ENCODE measurements at places on chromosomes 3 and 15.

DNA sequence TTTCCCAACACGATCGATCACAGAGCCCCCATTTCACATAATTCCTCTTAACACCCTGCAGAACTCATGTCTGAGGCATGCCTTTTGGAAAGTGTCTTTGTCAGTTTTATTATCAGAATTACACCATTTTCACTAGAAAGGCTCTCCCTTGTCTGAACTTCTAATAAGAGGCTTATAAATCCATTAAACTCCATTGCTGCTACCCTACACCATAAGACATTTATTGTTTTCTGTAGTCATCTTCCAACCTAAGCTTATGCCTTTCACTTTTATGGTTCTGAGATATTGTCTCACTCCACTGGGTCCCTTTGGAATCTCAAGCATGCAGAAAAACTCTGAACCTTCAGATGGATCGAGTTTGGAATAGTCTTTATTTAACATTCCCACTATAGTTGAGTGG is 50.2 kb upstream of the TPM1 start:
- no peak for DNase-seq

DNA sequence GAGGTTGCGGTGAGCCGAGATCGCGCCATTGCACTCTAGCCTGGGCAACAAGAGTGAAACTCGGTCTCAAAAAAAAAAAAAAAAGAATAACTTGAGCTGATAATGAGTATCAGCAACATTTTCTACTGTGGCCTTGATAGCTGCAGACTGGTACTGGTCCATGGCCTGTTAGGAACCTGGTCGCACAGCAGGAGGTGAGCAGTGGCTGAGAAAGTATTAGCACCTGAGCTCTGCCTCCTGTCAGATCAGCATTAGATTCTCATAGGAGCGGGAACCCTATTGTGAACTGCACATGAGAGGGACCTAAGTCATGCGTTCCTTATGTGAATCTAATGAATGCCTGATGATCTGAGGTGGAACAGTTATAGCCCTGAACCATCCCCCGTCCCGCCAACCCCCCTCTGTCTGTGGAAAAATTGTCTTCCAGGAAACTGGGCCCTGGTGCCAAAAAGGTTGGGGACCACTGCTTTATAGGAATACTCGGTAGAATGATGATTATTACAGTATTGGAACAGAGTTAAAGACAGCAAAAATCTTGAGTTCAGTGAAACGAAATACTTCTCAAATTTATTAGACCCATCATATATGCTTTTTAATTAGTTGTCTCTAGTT is 126.0 kb downstream of the ZNF609 start:
- no peak for DNase-seq

- peak; percentile 22 for DNase-seq
Measured at GRCh38 chr15:25859838-25860645, 3.1 kb downstream of the ATP10A start.

- no peak for DNase-seq
Measured at GRCh38 chr3:45343947-45344346, 44.4 kb upstream of the LARS2 start.

DNA sequence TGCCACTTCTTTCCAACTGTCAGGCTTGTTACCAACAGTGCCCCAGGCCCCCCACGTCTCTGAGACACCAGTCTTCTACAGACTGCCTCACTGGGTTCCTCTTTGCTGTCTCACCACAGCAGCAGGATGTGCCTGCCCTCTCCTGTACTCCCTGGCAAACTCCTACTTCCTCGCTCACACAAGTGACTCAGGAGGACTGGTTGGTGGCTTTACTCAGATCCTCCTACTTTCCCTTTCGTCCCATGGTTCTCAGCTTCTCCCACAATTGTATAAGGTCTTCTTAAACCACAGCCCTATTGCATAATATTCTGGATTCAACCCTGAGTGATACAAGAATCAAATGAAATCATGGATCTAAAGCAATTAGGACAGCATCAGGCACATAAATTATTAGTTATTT is 246.6 kb upstream of the PROK2 start:
- DNase-seq, result peak; percentile 48

DNA sequence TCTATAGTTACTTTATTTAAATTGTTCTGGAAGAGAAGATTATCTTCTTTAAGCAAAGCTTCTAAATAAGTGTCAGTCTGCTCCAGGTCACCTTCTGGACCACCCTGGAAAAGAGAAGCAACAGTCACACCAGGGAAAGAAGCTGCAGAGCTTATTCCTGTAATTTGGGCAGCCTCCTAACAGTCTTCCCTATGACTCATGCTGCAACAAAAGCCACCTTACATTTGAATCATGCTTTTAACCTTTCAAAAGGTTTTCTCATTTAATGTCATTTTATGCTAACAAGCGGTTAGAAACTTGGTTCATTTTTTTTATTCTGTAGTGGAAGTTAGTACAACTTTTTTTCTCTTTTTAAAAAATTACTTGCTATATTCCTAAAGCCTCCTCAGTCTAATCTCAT is 5.3 kb upstream of the GUCA1C start:
- no peak for DNase-seq

DNA sequence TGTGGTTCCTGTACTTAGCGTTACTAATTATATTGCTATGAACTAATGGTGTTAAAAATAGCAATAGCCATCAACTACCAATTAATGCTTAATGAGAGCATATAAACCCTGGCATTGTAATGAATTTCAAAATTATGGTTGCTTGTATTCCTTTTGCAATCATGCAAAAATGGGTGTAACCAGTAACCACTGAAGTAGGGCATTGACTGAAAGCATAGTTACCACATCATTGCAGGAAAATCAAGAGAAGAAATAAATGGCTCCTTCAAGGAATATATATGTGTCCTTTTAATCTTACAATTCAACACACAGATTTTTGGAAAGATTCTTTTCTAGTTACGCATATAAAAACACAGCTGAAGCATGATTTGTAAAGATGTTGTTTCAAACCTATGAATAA is 328.3 kb upstream of the AGTR1 start:
- DNase-seq, result no peak

GRCh38 chr3:126290325-126290724 is 66.9 kb downstream of the KLF15 start:
- DNase-seq, result no peak

Measured in foreskin fibroblast (primary cell).